Activated CD8-positive, alpha-beta memory T cell treated with anti-CD3 and anti-CD28 coated beads for 1 hour (primary cell): ENCODE measurements at places on chromosomes 1 and 21.

- no peak for DNase-seq
These were observed 1.3 kb upstream of the SYT6 start for GRCh38 chr1:114154963-114155322.

GRCh38 chr1:54506594-54506993, 41.4 kb upstream of the ACOT11 start:
- DNase-seq, result no peak

- DNase-seq, result no peak
These were observed 41.0 kb upstream of the RGS2 start for GRCh38 chr1:192767798-192768197.

DNA sequence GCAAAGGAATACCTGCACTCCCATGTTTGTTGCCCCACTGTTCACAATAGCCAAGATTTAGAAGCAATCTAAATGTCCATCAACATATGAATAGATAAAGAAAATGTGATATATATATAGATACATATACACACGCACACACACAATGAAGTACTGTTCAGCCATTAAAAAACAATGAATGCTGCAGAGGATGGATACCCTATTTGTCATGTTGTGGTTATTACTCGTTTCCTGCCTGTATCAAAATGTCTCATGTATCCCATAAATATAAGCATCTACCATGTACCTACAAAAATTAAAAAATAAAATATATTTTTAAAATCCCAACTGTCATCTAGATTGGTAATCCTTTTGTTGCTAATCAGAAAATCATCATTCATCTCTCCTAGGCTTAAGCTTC, 634.8 kb upstream of the ADGRL2 start:
- no peak for DNase-seq

- DNase-seq, result no peak
These were observed 1.6 kb upstream of the OR10T2 start for GRCh38 chr1:158400871-158401270.

GRCh38 chr21:25080661-25081060, 526.6 kb downstream of the MRPL39 start:
- DNase-seq, result no peak

DNA sequence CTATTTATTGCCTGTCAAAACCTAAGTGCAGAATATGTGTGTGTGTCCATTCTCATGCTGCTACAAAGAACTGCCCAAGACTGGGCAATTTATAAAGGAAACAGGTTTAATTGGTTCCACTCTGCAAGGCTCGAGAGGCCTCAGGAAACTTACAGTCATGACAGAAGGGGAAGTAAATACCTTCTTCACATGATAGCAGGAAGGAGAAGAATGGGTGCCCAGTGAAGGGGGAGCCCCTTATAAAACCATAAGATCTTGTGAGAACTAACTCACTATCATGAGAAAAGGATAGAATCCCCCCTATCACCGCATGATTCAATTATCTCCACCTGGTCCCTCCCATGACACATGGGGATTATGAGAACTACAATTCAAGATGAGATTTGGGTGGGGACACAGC, 300.7 kb upstream of the SNX7 start:
- DNase-seq, result no peak
